ENCODE measurements at places on chromosomes 2 and 18.

GRCh38 chr2:30710461-30710860, 96.8 kb downstream of the CAPN13 start:
- DNase-seq = no peak

GRCh38 chr18:6280211-6280743, 134.4 kb downstream of the L3MBTL4 start:
- DNase-seq = no peak

DNA sequence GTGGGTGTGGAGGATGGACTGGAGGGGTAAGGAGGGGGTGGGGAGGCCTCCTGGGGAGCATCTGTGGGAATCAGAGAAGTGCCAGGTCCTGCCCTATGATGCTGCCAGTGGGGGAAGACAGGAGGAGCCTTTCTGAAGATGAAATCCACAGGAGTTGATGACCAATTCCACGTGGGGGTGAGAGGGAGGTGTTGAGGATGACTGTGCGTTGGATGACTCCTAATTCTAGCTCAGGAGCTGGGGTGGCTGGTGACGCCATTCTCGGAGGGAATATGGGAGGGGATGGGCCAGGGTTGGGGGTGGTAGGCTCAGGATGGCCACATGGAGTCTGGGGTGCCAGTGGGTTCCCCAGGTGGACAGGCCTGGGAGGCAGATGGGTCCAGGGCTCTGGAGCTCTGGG, 32.3 kb downstream of the EMX1 start:
- DNase-seq = no peak

DNA sequence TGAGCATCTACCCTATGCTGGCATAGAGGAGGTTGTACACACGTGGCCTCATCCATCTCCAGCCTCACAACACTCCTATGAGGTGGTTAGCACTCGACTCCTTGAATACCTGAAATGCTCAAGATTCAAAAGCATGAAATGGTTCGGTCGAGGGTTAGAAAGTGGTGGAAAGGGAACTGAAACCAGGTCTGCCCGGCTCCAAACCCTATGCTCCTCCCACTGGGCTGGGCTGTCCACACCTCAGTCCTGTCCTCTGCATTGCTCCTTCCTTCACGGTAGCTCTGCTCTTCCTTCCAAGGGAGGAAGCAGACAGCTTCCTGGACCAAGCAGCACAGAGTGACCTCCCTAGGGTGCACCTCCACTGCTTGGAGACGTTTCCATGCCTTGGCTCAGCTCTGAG, 565.2 kb upstream of the ID2 start:
- DNase-seq = no peak

DNA sequence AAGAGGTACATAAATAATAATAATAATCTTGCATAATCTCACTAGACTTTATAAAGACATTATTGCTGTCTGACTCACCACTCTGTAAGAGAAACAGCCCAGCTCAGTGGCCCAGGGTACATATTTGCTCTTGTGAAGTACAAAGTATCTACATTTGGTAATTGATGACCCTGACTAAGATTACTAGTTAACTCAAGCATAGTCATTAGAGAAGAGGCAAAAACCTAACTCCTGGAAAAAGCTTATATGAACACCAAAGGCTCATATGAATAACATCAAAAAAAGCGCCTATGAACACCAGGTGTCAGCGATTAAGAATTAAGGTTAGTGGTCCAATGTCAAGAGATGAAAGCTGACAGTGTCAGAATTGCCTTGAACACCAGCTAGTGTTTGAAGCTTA, 38.4 kb downstream of the RAD51AP2 start:
- no peak for DNase-seq

DNA sequence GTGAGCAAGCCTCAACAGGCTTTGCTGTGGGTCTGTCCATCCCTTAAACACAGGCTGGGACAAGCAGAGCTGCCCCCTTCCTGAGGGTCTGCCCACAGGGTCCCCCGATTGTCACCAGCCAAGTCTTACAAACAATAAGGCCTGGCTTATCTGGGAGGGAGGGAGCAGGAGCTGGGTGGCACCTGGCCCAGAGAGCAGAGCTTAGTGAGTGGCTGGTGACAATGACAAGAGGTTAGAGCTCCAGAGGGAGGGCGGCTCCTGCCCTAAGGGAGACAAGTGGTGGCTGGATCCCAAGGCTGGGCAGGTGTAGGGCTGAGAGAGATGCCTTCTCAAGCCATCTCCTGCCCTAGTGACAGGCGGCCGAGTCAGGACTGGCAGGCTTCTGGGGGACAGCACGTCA, 125.5 kb downstream of the KLHL29 start:
- DNase-seq = no peak

DNA sequence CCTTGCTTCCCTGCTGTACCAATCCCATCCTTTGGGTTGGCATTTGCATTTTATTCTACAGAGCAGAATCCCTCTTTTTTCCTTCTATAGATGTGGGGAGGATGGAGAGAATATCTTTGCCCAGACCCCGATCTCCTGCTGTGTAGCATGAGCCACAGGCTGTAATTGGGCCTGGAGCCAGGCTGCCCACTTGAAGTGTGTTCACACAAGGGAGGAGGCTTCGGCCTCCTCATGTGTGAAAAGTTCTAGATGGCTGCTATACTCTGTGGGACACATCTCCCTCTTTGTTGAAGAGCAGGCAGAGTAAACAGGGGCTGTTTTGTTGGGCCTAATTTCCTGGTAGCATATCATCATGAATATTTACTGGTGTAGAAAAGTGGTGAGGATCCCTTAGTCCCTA, 126.3 kb downstream of the XRCC5 start:
- no peak for DNase-seq

DNA sequence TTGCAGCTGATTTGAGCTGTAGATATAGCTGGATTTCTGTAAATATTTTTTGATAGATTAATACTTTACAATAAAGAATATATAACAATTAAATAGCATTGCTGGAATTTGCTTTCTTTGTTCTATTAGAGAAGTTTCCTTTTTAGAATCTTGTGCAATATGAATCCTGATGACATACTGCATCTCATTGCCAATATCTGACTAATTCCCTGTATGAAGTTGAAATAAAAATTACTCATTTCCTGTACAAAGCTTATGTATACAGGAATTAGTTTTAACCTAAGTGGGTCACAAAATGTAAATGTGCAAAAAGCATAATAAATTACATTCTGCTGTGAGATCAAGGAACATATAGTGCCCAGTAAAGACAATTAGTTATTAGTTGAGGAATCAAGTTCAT, 72.8 kb upstream of the TMEFF2 start:
- no peak for DNase-seq

GRCh38 chr2:58702302-58702885, 461.3 kb upstream of the FANCL start:
- DNase-seq = no peak

DNA sequence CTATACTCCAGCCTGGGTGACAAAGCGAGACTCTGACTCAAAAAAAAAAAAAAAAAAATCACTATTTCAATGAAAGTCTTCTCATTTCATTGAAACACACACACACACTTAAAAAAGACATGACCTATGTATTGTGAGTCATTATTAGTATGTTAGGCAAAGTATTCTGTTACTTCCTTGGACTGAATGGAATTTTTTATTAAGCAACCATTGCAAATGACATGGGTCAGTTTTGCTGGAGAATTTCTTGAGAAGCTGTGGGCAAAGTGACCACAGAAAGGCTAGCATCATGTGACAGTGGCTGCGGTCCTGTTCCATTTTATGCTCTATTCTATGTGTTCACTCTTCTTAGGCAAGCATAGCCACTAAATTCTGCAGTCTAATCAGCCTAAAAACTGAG, 695.7 kb downstream of the TDRD15 start:
- DNase-seq = no peak

GRCh38 chr2:9416962-9417316, 6.4 kb downstream of the ITGB1BP1 start:
- no peak for DNase-seq

GRCh38 chr2:126700677-126701076, 44.7 kb downstream of the GYPC start:
- no peak for DNase-seq

- no peak for DNase-seq
Observed at GRCh38 chr2:236309669-236310029, 45.4 kb upstream of the ASB18 start.

GRCh38 chr2:23871206-23871605, 55.7 kb downstream of the ATAD2B start:
- DNase-seq = no peak

GRCh38 chr18:37361335-37362157, 204.1 kb downstream of the CELF4 start:
- DNase-seq = no peak
